ENCODE measurements at places on chromosomes 3 and 15.

DNA sequence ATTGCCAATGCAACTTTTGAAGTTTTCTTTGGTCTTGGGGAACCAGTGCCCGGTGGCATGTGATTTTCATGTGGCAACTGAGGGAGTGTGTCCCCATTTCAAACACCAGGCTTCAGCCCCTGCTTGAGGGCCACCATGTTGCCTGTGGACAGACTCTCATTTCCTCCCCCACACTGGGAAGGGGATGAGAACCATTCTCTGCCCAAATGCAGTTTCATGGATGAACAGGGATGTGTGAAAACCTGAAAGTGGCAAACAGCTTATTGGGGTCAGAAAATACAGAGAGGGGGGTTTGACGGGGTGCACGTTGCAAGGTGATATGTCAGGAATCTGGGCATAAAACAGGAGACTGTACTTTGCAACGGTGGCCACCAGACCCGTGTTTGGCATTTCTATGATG is 6.3 kb downstream of the FAM107A start:
- H3K4me3 ChIP-seq = no peak overlapping the region
- no peaks in the 10 kb centered on the region for H3K4me1 ChIP-seq
- no peak for DNase-seq
- H3K27ac ChIP-seq = no peak overlapping the region
- H3K36me3 ChIP-seq = no peaks in the 10 kb centered on the region
- no peaks in the 10 kb centered on the region for H3K27me3 ChIP-seq

- no peak for DNase-seq
- H3K27me3 ChIP-seq = no peaks in the 10 kb centered on the region
- no peaks in the 10 kb centered on the region for H3K4me1 ChIP-seq
- H3K27ac ChIP-seq = no peak overlapping the region
These were observed 299.0 kb downstream of the ZBTB20 start for GRCh38 chr3:114848082-114848481.

- H3K27me3 ChIP-seq = no peaks in the 10 kb centered on the region
- H3K36me3 ChIP-seq = no peaks in the 10 kb centered on the region
- H3K4me3 ChIP-seq = no peak overlapping the region
- H3K4me1 ChIP-seq = no peaks in the 10 kb centered on the region
- DNase-seq = no peak
These were observed 26.3 kb downstream of the PXYLP1 start for GRCh38 chr3:141257961-141258360.

DNA sequence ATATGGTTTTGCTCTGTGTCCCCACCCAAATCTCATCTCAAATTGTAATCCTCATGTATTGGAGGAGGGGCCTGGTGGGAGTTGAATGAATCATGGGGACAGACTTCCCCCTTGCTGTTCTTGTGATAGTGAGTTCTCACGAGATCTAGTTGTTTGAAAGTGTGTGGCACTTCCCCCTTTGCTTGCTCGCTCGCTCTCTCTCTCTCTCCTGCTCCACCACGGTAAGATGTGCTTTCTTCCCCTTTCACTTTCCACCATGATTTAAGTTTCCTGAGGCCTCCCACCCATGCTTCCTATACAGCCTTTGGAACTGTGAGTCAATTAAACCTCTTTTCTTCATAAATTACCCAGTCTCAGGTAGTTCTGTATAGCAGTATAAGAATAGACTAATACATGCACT is 60.7 kb downstream of the GSK3B start:
- H3K4me3 ChIP-seq = no peak overlapping the region
- no peak overlapping the region for H3K27ac ChIP-seq
- no peaks in the 10 kb centered on the region for H3K4me1 ChIP-seq
- no peaks in the 10 kb centered on the region for H3K27me3 ChIP-seq
- peaks cover 1% of the 10 kb centered on the region for H3K36me3 ChIP-seq

DNA sequence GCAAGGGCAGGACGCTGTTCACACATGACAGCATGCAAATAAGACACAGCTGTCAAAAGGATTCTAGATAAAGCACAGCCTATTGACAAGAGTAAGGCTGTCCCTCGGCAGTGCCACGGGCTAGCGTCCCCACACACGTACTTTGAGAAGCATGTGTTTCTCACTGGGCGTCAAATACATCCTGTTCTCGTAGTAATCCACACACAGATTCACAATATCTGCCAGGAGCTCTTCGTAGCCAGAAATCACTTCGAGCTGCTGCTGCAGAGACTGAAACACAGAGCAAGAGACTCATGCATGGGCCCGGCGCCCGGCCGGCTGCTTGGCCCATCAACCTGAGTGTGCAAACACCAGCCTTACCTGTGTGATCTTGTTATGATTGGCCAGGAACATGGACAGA is 41.1 kb downstream of the CYFIP1 start:
- no peak overlapping the region for H3K27ac ChIP-seq
- no peaks in the 10 kb centered on the region for H3K27me3 ChIP-seq
- H3K4me3 ChIP-seq = no peak overlapping the region
- no peak for DNase-seq
- H3K4me1 ChIP-seq = no peaks in the 10 kb centered on the region

DNA sequence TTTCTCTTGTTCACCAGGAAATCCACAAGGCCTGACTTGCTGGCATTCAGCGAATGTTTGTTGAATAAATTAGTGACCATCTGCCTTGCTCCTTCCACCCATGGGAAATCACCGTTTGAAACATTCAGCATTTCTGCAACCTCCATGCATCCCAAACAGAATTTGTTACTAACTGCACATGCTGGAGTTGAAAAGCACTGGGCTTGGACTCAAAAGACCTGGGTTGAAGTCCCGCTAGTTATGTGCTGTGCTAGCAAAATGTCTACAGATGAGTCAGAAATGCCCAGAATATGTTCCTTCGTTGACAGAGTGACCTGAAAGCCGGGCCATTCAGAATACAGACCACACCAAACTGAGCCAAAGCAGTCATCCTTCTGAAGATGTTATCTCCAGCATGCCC is 144.6 kb downstream of the ALDH1A2 start:
- no peaks in the 10 kb centered on the region for H3K36me3 ChIP-seq
- H3K27me3 ChIP-seq = no peaks in the 10 kb centered on the region
- peak; percentile 4 for DNase-seq
- H3K4me1 ChIP-seq = no peaks in the 10 kb centered on the region

GRCh38 chr3:119967353-119968006 is 126.8 kb downstream of the GSK3B start:
- H3K36me3 ChIP-seq = peaks cover 1% of the 10 kb centered on the region
- DNase-seq = no peak
- H3K4me1 ChIP-seq = no peaks in the 10 kb centered on the region

DNA sequence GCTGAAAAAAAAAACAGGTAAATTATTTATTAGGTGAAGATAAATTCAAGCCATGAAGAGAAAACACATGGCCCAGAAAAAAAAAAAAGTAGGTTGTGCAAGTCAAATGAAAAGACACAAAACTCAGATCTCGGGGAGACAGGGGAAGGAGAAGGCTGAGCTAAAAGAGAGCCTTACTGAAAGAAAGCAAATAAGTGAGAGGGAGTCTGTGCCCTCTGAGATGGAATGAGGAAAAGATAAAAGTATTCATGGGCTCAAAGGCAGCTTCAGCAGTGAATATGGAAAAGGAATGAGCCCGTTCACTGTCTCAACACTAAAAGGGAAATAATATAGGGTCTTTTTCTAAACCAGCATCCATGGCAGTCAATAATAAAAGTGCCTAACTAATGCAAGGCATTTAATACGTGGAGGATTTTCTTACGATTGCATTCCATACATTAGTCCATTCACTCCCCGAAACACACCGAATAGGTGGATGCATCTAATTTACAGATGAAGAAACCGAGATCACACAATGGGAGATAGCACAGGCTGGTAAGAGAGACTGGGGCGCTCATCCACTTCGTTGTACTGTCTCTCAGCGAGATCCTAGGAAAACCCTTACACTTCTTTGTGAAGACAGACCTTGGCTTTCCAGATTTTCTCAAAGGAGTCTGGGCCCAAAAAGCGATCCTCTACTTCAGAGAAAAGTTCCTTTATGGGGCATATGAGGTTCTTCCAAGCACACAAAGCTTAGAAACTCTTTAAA is 1.1 kb downstream of the TFDP2 start:
- peak overlapping the region; percentile 76 for H3K27ac ChIP-seq
- no peaks in the 10 kb centered on the region for H3K4me1 ChIP-seq
- peak; percentile 5 for DNase-seq
- peak overlapping the region; percentile 68 for H3K4me3 ChIP-seq
- H3K36me3 ChIP-seq = no peaks in the 10 kb centered on the region
- H3K27me3 ChIP-seq = no peaks in the 10 kb centered on the region

DNA sequence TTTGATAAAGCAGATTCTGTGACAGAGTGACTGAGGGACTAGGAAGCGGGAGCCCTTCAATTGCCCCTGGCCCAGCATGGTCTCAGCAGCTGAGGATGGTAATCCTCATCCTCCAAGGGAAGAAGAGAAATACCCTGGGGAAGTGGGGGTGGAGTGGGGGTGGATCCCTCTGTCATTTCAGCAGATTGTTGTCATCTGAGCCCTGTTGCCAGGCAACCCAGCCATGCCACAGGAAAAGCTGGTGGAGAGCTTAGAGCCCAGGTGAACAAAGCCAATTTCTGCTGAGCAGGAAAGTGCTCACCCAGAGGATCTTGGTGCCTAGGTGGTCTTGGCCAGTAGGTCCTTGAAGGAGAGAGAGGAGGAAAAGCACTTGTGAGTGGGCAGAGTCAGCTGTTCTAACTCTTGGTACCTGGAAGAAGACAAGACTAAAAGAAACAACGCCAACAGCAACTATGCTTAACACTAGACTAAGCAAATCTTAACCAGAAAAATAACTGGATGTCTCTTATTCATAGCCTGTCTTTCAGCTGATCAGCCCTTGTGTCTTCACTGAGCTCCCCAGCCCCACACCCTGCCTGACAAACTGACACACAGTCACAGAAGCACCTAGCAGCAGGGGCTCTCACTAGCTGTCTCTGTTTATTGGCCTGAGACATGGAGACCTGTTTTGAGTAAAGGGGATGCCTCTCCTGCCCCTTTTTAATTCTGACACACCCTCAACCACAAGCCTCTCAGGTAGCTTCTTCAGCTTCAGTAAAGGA is 40.1 kb upstream of the DCLK3 start:
- DNase-seq = no peak
- no peak overlapping the region for H3K4me3 ChIP-seq
- no peaks in the 10 kb centered on the region for H3K36me3 ChIP-seq
- H3K27me3 ChIP-seq = no peaks in the 10 kb centered on the region

- peaks cover 12% of the 10 kb centered on the region for H3K36me3 ChIP-seq
- H3K4me3 ChIP-seq = no peak overlapping the region
- H3K4me1 ChIP-seq = peaks cover 3% of the 10 kb centered on the region
- H3K27ac ChIP-seq = no peak overlapping the region
- H3K27me3 ChIP-seq = no peaks in the 10 kb centered on the region
These were observed 55.6 kb upstream of the ABHD10 start for GRCh38 chr3:111923095-111923771.

DNA sequence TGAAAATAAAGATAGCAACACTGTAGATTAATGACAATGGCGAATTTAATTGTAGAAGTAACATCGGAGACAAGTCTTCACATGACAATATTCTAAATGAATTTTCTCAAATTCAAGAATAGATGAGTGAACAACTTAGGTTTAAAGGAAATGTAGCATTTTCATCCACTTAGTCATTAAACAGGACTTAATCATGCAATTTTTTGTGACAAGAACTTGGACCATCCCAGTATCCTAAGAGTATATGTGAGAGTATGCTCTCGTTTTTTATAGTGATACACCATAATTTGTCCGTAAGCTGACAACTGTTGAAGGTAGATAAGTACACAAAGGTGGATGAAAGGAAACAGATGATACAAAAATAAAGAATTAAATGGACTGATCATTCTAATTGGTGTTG is 81.5 kb downstream of the DLG1 start:
- no peak overlapping the region for H3K27ac ChIP-seq
- peaks cover 7% of the 10 kb centered on the region for H3K4me1 ChIP-seq
- no peaks in the 10 kb centered on the region for H3K27me3 ChIP-seq
- H3K4me3 ChIP-seq = no peak overlapping the region
- peak; percentile 78 for DNase-seq

DNA sequence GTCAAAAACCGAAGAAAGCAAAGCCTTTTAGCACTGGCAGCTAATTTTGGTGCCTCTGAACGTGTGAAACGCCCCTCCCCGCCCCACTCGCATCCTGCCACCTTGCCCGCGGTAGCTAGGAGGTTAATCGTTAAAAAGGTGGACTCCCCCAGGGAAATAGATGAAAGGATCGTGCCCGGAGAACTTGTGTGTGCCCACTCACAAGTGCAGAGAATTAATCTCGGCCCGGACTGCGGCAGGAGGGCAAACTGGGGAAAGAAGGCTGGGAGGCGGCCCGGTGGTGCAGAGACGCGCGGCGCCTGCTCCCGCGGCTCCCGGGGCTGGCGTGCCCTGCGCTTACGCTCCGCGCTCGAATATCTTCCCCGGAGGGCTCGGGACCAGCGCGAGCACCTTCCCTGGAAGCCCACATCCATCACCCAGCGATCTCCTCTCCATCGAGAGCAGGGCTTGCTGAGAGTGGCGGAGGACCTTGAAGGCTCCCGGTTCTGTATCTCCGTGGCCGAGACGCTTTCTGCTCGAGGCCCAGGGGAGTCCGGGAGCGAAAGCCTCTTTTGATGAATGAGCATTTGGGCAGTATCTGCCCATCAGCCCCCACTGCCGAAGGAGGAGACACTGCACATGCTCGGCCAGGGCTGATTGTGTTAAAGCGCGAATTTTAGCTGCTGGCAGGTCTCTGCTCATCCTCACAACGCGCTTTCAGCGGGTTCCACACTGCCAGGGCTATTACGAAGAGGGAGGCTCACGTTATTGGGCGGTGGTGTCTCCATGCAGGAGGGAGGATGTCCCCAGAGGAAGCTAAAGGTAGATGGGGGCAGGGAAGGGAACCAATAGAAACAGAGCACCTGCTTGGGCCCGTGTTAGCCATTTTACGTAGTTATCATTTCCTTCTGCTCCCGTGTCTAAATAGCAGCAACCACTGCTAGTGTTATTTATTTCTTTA is 1.3 kb upstream of the SPTSSB start:
- peak overlapping the region; percentile 60 for H3K4me3 ChIP-seq
- peak; percentile 34 for DNase-seq
- H3K27me3 ChIP-seq = peaks cover 15% of the 10 kb centered on the region

DNA sequence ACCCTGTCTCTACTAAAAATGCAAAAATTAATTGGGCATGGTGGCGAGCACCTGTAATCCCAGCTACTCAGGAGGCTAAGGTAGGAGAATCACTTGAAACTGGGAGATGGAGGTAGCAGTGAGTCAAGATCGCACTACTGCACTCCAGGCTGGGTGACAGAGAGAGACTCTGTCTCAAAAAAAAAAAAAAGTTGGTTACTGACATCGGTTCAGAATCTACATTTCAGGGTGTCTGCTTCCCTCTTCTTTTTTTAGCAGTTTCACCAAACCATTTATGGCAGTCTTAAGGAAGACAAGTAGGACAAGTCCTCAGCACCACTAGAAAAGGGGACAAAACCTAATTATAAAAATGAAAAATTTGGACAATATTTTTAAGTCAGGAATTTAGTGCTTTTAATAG is 3.3 kb upstream of the USP4 start:
- no peaks in the 10 kb centered on the region for H3K36me3 ChIP-seq
- H3K4me3 ChIP-seq = no peak overlapping the region
- H3K4me1 ChIP-seq = peaks cover 8% of the 10 kb centered on the region
- H3K27ac ChIP-seq = no peak overlapping the region
- no peaks in the 10 kb centered on the region for H3K27me3 ChIP-seq
- no peak for DNase-seq

GRCh38 chr15:48683991-48684765 is 38.7 kb upstream of the FBN1 start:
- peaks cover 9% of the 10 kb centered on the region for H3K4me1 ChIP-seq
- no peak overlapping the region for H3K27ac ChIP-seq
- H3K4me3 ChIP-seq = no peak overlapping the region

- peak; percentile 87 for DNase-seq
- H3K4me1 ChIP-seq = no peaks in the 10 kb centered on the region
- no peaks in the 10 kb centered on the region for H3K36me3 ChIP-seq
- H3K4me3 ChIP-seq = no peak overlapping the region
- peak overlapping the region; percentile 17 for H3K27ac ChIP-seq
- no peaks in the 10 kb centered on the region for H3K27me3 ChIP-seq
These were observed 60.6 kb upstream of the GOLGA8B start for GRCh38 chr15:34644061-34644460.

GRCh38 chr3:155233213-155233612 is 60.3 kb downstream of the STRIT1 start:
- no peaks in the 10 kb centered on the region for H3K36me3 ChIP-seq
- H3K4me1 ChIP-seq = peaks cover 6% of the 10 kb centered on the region
- H3K4me3 ChIP-seq = no peak overlapping the region
- H3K27me3 ChIP-seq = no peaks in the 10 kb centered on the region

Data from fibroblast of lung (primary cell).